Right cardiac atrium (tissue), 5 donors: ENCODE measurements at places on chromosomes 6 and 20. TPM values are rescaled to one million over a fixed set of nuclear protein-coding genes. Genes with fewer than 3 reads are reported as not detected.

The FERMT1 gene
- total RNA-seq: 1.8 TPM

The SLC52A3 gene
- total RNA-seq: 0.48 TPM

The SLPI gene
- total RNA-seq: 6.3 TPM

The SLC16A10 gene
- 5.0 TPM for total RNA-seq

The TSPYL1 gene
- total RNA-seq: 97.1 TPM

The ESF1 gene
- total RNA-seq: 16.6 TPM

The GSTA2 gene
- total RNA-seq: not detected

The MMP24 gene
- 0.39 TPM for total RNA-seq
